ENCODE measurements at places on chromosomes 4 and X.

DNA sequence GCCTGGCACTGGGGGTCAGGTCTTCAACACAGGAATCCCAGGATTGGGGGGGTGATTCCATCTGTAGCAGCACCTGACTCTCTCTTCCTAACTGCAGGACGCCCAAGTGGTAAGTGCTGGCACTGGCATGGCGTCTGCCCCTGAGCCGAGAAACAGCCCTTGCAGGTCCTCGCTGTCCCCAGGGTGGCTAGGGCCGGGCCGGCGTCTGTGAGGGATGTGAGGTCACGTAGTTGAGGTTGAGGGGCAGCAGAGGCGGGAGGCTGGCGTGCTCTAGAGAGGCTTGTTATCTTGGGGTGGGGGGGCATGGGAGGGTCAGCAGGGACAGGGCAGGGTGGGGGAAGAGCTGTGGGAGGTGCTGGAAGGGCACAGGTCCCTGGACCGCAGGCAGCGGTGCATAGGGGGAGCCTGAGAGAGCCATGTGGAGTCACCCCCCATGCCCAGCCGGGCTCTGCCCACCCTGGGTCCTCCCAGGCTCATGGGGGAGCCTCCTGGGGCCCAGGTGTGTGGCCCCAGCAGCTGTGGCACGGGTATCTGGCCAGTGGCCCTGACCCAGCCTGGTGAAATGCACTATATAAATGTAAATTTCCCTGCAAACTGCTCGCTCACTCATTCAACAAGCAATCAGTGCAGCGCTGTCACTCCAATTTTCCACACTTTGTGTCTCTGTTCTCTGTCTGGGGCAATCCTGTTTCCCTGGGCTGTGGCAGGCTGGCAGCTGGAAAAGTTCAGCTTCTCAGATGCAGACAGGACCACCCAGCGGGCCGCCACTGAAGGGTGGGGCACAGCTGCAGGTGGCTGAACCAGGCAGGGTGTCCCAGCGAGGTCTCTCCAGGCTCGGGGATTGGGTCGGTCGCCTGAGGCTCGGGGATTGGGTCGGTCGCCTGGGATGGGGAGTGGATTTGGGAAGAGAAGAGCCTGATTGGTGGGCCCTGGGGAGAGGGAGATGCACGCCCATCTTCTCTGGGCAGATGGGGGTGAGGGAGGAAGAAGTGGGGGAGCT, 102.2 kb upstream of the NKX1-1 start:
- no peak for DNase-seq

DNA sequence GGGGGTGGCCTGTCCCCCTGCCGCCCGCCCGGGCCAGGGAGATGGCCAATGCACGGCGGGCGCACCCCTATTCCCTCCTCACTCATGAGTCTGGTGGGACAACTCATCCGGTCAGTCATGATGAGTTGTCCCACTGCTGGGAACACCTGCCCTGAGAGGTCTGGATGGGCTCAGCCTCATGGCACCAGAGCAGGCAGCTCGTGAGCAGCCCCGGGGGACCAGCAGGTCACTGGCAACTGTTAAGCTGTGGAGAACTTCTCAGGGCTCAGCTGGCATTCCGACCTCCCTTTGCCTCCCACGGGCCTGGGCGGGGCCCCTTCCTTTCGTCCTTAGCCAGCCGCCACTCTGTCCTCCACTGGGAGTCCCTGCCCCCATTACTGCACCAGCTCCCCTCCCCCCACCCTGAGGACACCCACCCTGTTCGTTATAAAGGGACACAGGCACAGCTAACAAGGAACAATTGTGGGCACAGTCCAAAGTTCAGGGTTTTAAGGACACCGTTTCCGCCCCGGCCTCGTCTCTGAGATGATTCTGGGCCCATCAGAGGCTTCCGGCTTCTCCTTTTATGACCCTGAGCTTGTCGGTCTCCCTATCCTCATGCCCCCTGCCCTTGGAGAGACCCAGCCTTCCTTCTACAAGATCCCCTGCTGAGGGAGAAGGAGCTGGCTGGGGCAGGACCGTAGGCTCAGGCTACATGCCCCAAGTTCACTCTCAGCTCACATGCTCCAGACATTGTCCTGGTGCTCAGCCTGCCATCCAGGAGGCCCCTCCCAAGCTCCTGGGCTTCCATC, 14.6 kb upstream of the KIAA0232 start:
- no peak for DNase-seq

DNA sequence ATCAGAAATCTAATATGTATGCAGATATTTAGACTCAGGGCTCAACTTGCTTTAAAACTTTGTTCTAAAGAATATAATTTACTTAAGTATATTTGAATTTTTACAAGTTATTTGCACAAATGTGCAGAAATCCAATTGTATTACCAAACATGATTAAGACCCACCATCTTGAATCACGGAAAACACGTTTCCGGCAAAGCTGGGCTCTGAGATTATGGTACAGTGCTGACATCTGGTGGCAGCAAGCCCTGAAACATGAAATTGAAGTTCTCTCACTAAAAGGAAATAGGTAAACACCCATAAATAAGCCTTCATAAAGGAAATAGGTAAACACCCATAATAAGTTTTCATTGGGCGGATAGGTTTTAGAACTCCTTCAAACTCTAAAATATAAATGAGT, 98.3 kb upstream of the MAOA start:
- no peak for DNase-seq

GRCh38 chrX:15853586-15854079, 980 bp downstream of the AP1S2 start:
- no peak for DNase-seq

DNA sequence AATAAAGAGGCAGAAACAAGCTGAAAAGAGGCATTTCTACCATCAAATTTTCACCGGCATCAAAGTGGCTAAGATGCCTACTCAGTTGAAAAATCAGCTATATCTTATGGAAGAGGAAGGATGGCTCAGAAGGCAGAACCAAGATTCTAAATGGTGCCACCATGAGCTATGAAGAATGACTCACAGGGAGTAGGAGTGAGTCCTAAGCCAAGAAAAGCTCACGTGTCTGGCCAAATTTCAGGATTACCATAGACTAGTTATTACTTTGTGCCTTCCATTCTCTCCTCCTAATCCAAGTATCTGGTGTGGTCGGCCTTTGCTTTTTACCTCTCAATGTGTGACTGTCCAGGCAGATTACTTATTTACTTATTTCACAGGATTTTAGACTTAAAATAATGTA, 54.8 kb downstream of the BMP3 start:
- DNase-seq = no peak

- no peak for DNase-seq
These were observed 28.9 kb upstream of the PRPS1 start for GRCh38 chrX:107599450-107599861.

- DNase-seq = no peak
These were observed 608.0 kb downstream of the TLL1 start for GRCh38 chr4:166481055-166481454.

DNA sequence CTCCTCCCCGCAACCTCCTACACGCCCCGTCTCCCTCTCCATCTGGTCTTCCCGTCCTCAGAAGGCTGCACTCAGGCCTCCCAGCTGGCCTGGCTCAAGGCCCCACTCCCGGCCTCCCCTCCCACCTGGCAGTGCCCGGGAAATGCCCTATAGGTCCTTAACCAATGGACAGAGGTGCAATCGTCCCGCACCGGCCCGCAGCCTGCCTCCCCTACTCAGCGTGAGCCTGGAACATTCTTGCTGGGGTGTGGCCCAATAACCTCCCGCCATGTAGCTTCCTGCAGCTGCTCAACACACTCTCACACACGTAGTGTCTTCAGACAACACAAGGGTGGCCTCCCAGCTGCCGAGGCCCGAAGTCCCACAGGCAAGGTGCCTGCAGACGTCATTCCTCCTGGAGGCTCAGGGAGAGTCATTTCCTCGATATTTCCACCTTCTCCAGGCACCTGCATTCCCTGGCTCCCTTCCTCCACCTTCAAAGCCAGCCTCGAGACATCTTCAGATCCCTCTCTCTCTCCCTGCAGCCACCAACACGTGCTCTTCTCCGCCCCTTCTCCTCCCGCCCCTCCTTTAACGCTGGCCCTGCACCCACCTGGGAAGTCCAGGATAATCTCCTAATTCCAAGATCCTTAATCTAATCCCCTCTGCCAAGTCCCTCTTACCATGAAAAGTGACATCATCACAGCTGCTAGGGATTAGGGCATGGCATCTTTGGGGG, 56.2 kb downstream of the ADRA2C start:
- DNase-seq = no peak

DNA sequence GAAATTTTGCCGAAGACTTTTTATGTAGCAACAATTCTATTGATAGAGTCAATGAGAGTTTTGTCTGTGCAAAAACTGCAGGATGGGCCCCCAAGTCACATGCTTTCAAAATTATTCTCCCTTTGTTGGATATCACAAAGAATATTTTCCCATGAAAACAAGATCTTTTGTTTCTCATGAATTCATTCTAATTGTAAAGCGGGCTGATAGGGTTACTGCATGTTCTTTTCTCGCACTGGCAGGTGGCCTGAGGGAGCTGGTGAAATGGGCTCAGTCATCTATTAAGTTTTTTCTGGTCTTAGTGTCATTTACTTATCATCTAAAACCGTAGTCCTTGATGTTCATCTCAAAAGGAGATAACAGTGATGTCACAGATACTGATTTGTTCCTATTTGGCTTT, 44.2 kb downstream of the MID1IP1 start:
- DNase-seq = no peak

DNA sequence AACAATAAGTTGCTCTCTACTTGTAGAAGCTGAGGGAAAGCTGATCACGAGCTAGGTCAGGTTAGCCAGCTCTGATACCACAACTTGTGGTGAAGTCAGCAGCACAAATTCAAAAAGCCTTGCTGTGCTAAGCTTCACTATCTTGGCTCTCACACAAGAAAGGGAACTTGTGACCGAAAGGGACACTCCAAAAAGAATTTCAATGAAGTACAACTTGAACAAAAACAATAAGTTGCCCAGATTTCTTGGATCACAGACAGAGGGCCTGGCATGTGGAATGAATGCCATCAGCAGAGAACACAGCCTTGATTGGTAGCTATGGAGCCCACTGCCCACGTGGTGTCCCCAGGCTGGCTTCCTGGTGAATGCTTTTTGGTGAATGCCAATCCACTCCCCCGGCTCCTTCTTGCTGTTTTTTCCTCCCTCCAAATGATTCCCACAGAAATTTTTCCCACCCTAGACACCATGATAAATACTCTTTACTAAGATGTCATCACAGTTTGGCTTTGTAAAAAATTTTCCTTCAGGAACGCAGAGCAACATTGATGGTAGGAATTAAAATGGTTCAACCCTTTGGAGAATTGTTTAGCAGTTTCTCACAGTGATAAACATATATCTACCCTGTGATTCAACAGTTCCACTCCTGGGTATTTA, 82.6 kb downstream of the ANXA3 start:
- no peak for DNase-seq

GRCh38 chr4:5718411-5718810, 7.4 kb downstream of the EVC start:
- no peak for DNase-seq

DNA sequence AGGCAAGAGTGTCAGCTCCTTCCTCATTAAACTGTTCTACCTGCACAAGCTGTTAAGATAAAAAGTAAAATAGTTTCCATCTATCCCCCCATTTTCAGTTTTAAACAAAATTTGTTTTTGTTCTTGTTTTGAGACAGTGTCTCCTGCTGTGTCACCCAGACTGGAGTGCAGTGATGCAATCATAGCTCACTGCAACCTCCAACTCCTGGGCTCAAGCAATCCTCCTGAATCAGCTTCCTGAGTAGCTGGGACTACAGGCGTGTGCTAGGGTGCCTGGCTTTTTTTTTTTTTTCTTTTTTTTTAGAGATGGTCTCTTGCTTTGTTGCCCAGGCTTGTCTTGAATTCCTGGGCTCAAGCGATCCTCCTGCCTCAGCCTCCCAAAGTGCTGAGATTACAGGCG, 105.4 kb downstream of the HS6ST2 start:
- DNase-seq = no peak

- no peak for DNase-seq
These were observed 8.1 kb upstream of the FABP2 start for GRCh38 chr4:119329835-119330620.

DNA sequence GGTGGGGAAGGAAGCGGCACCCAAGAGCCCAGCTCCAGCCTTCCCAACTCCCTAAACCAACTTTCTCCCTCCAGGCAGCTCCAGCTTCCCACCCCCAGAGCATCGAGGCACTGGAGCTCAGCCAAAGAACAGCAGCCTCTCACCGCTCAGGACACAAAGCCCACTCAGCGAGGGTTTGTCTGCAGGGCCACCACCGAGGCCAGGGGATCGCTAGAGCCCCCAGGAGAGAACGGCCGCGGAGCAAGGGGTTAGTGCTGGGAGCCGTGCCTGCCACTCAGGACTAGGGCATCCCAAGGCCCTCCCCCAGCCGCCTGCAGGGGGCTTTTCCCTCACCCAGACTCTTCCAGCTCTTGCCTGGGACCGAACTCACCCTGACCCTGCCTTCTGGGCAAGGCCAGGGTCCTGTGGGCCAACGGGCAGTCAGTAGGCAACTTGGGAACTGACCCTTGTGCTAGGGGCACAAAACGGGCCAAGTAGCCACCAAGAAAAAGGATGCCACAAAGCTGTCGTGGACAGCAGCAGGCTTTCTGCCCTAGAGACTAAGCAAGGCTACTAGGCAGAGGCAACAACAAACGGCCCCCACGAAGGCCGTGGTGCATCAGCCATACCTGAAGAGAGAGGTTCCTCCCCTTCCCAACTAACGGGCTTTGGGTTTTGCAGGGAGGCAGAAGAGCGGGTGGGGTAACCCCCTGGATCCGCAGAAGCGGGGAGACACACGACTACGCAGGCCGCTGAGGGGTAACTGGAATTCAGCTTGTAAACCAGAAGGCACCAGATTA, 2.3 kb downstream of the HCFC1 start:
- DNase-seq = no peak

- no peak for DNase-seq
These were observed 315.3 kb downstream of the DHRSX start for GRCh38 chrX:2185341-2186082.

DNA sequence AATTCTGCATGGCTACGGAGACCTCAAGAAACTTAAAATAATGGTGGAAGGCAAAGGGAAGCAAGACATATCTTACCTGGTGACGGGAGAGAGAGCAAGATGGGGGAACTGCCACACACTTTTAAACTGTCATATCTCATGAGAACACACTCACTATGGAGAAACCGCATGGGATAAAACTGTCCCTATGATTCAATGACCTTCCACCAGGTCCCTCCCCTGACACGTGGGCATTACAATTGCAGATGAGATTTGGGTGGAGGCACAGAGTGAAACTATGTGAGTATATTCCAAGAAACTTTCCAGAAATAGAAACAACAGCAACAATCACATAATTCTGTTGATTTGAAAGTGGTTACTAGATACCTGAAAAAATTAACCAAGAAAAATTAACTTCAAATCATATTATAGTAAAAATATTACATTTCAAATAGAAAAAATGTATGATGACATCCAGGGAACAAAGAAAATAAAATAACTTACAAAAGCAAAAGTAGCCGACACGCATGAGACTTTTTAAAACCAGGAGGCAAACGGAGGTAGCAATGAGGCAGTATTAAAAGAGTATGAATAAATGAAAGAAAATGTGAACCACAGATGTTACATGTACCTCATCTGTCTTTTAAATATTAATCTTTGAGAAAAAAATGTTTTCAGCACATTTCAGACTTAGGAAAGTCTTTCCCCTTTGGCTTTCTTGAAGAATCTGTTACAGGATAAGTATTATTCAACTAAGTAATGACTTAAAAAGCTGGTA, 879.5 kb downstream of the TECRL start:
- no peak for DNase-seq

Measured in NCI-H187 treated with DMSO at 0.1 percent for 48 hours (cell line).